ENCODE measurements at places on chromosomes 2 and 18. TPM values are rescaled to one million over a fixed set of nuclear protein-coding genes. Genes with fewer than 3 reads are reported as not detected.

DNA sequence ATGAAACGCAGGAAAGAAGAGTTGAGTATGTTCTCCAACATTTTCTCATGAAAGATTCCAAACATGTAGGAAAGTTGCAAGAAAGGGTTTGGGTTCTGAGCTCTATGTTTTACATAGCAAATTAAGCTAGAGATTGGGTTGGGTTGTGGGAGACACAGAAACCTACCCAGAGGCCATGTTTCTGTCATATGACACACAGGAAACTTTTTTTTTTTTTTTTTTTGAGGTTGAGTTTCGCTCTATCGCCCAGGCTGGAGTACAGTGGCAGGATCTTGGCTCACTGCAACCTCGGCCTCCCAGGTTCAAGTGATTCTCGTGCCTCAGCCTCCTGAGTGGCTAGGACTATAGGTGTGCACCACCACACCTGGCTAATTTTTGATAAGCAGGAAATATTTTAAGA is 57.6 kb downstream of the DOCK10 start:
- H3K36me3 ChIP-seq: no peaks in the 10 kb centered on the region
- H3K4me1 ChIP-seq: peaks cover 3% of the 10 kb centered on the region
- no peak for DNase-seq

The TACR1 gene
- total RNA-seq: 0.69 TPM

The NFU1 gene
- total RNA-seq: 39.0 TPM

The SNORC gene
- total RNA-seq: 1.4 TPM

The LRRC30 gene
- total RNA-seq: not detected

The ERICH2 gene
- 1.7 TPM for total RNA-seq

- no peaks in the 10 kb centered on the region for H3K36me3 ChIP-seq
- H3K4me1 ChIP-seq: no peaks in the 10 kb centered on the region
- H3K27me3 ChIP-seq: no peaks in the 10 kb centered on the region
- H3K27ac ChIP-seq: no peak overlapping the region
- no peak for DNase-seq
These were observed 86.7 kb downstream of the NPAS2 start for GRCh38 chr2:100906679-100907078.

DNA sequence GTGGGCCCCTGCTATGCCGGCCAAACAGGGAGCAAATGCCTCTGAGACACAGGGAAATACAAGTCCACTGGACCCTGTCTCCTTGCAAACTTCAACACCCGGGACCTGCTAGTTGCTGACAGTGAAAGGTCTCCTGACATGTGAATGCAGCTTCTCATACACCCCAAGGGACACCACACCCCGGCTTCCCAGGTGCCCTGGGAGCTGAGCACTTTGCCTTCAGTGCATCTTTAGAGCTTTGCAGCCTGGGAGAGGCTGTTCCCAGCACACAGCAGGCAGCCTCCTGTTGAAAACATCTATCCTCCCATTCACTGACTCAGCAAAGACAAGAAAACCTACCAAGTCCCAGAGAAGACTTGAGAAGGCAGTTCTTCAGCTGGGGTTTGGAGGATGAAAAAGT is 143.4 kb downstream of the COL6A3 start:
- H3K27ac ChIP-seq: no peak overlapping the region
- no peak for DNase-seq
- H3K36me3 ChIP-seq: no peaks in the 10 kb centered on the region
- no peak overlapping the region for H3K4me3 ChIP-seq

The DOK6 gene
- 1.3 TPM for total RNA-seq

DNA sequence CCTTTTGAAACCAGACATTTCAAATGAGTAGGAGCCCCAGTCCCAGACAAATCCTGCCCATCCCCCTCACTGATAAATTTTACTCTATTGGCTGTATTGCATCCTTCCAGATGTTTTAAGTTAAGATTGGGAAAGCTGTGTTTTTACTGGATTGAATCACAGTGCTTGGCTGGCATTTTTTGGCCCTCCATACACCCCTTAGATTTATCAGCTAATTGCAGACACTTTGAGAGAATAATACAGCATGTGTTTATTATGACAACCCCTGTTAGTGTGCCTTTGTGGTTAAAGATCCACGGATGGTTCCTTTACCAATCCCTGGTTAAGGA is 74.9 kb downstream of the ANTXR1 start:
- no peak for DNase-seq
- H3K4me1 ChIP-seq: peaks cover 36% of the 10 kb centered on the region
- H3K4me3 ChIP-seq: no peak overlapping the region
- H3K27ac ChIP-seq: peak overlapping the region; percentile 57
- no peaks in the 10 kb centered on the region for H3K27me3 ChIP-seq

GRCh38 chr2:152012697-152013096 is 86.1 kb downstream of the CACNB4 start:
- H3K27me3 ChIP-seq: no peaks in the 10 kb centered on the region
- no peak overlapping the region for H3K27ac ChIP-seq
- no peaks in the 10 kb centered on the region for H3K4me1 ChIP-seq
- DNase-seq: no peak
- no peak overlapping the region for H3K4me3 ChIP-seq
- no peaks in the 10 kb centered on the region for H3K36me3 ChIP-seq

The PRLH gene
- total RNA-seq: not detected

DNA sequence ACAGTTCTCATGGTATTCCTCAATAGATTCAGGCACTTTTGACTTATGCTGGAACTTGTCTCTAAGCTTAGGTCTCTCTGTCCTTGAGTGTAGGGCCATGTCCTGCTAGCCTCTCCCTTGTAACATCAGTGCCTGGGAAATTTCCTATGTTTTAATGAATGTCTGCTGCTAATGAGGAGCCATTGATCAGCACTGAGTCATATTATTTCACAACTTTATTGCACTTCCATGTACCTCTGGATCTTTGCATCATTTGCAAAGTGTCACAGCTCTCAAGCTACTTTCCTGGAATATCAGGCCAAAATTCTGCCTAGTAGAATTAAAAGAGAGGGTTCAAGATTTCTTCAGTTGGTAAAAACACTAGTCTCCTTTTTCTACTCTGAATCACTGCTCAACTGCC is 102.5 kb downstream of the GAREM1 start:
- H3K27ac ChIP-seq: no peak overlapping the region
- H3K4me1 ChIP-seq: no peaks in the 10 kb centered on the region
- no peaks in the 10 kb centered on the region for H3K36me3 ChIP-seq
- no peak overlapping the region for H3K4me3 ChIP-seq

The SOWAHC gene
- total RNA-seq: 16.0 TPM

The SNTG2 gene
- total RNA-seq: 4.9 TPM

The GALR1 gene
- total RNA-seq: not detected

All from ovary (tissue), 10 donors.